ENCODE measurements at places on chromosomes 4 and X. TPM values are rescaled to one million over a fixed set of nuclear protein-coding genes. Genes with fewer than 3 reads are reported as not detected.

WDR17 gene
- 0.22 TPM for total RNA-seq

CXorf51A gene
- total RNA-seq = not detected

ETDC gene
- total RNA-seq = not detected

UTP14A gene
- total RNA-seq = 15.9 TPM

HTR2C gene
- not detected for total RNA-seq

SLC25A4 gene
- 6.5 TPM for total RNA-seq

AVPR2 gene
- not detected for total RNA-seq

F8 gene
- total RNA-seq = 4.1 TPM

DCAF4L1 gene
- not detected for total RNA-seq

GAGE12C gene
- not detected for total RNA-seq

PHEX gene
- total RNA-seq = 0.65 TPM

PABPC1L2A gene
- total RNA-seq = not detected

MAGEB1 gene
- not detected for total RNA-seq

CFAP47 gene
- total RNA-seq = not detected

NMU gene
- total RNA-seq = not detected
